ENCODE measurements at places on chromosomes 7 and 10.

- DNase-seq: no peak
These were observed 325.9 kb upstream of the SORCS1 start for GRCh38 chr10:107490389-107490788.

GRCh38 chr10:34183016-34183796, 631.9 kb downstream of the PARD3 start:
- no peak for DNase-seq

- DNase-seq: no peak
These were observed 34.4 kb downstream of the DDC start for GRCh38 chr7:50530766-50531165.

DNA sequence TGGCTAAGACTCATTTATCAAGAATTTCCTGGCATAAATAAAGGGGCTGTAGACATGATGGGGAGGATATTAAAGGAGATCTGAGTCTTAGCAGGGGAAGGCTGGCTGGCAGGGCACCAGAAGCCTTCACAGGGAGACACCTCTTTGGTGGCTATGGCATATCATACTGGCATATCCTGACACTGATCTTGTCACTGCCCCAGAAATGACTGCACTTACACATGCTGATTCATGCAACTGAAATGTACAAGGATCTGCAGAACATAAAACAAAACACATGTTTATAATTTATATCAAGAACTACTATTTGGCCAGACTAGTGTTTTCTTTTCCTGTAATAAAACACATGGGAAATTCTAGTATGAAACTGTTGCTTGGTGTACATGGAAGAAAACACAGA, 5.5 kb upstream of the LIPN start:
- DNase-seq: peak; percentile 16

- DNase-seq: no peak
These were observed 186.0 kb downstream of the KIF20B start for GRCh38 chr10:89887406-89887805.

GRCh38 chr10:31554556-31554955, 235.5 kb downstream of the ZEB1 start:
- peak; percentile 4 for DNase-seq

DNA sequence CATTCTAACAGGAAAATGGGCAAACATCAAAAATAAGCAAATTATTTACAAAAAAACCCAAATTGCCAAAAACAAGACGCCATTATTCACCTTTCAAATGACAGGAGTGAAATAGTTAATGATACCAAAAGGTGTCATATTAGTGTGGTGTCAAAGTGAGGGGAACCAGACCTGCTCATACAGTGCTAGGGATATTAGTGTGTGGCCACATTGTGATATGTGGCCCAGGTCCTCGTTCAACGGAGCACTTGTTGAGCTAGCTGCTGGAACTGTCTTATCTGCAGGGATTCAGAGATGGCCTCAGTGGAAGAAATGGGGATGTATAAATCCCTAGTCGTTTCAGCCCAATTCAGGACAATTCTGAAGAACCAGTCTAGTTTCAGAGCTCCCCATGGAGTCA, 41.2 kb downstream of the GPR85 start:
- no peak for DNase-seq

- DNase-seq: no peak
These were observed at the start of gene TET1 for GRCh38 chr10:68560186-68560942. TSS of gene TET1 (plus strand) at chr10:68560337. CDS start at chr10:68572339, 12,002 bp downstream.

GRCh38 chr10:32234471-32234870, 112.5 kb downstream of the EPC1 start:
- DNase-seq: no peak

All from AG04449 (cell line).